Activated naive CD8-positive, alpha-beta T cell treated with anti-CD3 and anti-CD28 coated beads for 36 hours (primary cell): ENCODE measurements at places on chromosomes 1 and 21.

DNA sequence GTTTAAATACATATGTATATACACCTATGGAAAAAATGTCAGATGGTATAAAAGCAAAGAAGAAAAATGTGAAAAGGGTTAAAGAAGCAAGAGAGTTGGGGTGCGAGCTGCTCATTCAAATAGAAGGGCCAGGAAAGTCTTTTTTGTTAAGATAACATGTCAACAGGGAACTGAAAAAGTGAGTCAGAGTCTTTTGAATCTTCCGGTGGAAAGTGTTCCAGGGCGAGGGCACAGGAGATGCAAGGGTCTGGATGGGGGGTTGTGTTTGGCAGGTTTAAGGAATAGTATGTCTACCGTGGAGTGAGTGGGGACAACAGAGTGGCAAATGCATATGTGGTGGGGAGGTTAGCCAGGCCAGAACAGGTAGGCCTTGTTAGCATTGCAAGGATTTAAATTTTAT, 22.2 kb upstream of the GNG12 start:
- no peak for DNase-seq

- no peak for DNase-seq
Measured at GRCh38 chr1:114137497-114137896, 16.2 kb downstream of the SYT6 start.

DNA sequence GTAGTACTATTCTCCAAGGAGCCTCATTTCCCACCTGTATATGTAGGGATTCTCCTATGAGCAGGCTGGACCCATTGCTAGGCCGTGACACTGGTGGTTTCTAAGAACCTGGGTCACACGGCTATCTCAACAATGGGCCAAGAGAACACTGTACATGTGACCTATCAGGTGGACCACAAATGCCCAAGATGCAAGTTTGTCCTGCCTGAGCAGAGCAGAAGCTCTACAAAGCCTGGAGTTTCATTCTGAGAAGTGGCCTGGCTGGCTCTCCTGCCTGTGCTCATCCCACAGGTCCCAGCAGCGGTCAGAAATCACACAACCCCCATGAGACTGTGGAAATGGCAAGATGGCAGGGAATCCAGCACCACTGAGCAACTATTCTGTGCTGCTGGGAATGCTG, 17.2 kb downstream of the THEMIS2 start:
- DNase-seq, result no peak

DNA sequence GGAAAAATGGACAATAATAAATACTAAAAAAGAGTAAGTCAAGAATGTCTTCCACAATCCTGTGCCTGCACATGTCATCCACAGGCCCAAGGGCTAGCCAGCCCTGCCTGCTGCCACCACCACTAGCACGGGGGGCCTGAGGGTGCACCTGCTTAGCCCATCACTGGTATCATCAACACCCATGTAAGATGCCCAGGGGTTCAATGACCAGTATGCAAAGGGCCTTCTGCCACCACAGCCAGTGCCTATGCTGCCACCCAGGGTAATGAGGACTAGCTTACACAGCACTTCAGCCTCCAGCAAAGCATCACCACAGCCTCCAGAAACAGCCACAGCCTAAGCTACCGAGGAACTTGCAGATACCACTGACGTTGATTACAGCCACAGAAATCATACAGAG, 46.3 kb downstream of the POFUT2 start:
- DNase-seq, result no peak

GRCh38 chr1:15094056-15094455, 59.5 kb upstream of the TMEM51 start:
- no peak for DNase-seq

GRCh38 chr1:38173848-38174247, 127.3 kb upstream of the POU3F1 start:
- no peak for DNase-seq

GRCh38 chr1:224873434-224874369, 55.8 kb upstream of the DNAH14 start:
- DNase-seq, result no peak

GRCh38 chr1:58397187-58397820, 149.2 kb downstream of the OMA1 start:
- DNase-seq, result no peak

GRCh38 chr1:161721738-161722343, 497 bp downstream of the FCRLB start:
- DNase-seq, result no peak

- DNase-seq, result no peak
Measured at GRCh38 chr1:206535853-206536188, 28.5 kb downstream of the RASSF5 start.
